Fibroblast of skin of scalp (primary cell): ENCODE measurements at places on chromosomes 2 and 18.
A peak's percentile ranks its signal among the peaks of the same experiment; 100 is the strongest.

- no peak for DNase-seq
Observed at GRCh38 chr2:118040891-118041290, 27.0 kb upstream of the CCDC93 start.

DNA sequence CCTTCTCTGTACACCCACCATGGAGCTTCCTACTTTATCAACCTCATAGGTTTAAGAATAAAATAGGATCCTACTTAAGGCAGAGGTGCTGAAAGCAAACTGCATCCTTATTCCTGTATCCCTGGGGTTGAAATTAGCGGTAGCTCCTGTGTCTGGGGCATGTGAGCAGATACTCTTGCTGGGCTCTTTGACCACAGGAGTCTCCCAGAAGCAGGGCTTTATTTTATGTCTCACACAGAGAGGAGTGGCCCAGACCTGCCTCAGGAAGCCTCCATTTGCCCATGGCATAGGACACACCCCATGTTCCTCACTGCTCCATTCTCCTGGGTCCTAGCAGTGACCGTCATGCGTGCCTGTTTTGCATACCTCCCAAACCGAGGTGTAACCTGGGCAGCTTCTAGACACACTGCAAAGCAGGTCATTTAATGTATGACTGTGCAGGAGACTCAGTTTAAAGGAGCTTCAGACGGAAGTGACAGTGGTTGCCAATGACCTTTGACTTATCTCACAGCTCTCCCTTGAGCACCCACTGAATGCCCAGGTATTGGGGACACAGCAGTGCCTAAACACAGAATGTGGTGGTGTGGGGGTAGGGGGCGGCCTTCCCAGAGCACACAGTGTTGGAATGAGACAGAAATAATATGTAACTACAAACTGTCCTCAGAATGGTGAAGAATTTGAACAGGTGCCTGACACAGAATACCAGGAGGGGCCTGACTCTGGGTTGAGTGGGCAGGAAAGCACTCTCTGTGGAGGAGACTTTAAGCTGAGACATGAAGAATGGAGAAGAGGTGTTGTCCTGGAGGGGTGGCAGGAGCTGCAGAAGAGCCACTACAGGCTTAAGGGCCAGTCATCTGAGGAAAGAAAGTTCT lies 3.7 kb downstream of the TMEM37 start:
- no peak for DNase-seq

DNA sequence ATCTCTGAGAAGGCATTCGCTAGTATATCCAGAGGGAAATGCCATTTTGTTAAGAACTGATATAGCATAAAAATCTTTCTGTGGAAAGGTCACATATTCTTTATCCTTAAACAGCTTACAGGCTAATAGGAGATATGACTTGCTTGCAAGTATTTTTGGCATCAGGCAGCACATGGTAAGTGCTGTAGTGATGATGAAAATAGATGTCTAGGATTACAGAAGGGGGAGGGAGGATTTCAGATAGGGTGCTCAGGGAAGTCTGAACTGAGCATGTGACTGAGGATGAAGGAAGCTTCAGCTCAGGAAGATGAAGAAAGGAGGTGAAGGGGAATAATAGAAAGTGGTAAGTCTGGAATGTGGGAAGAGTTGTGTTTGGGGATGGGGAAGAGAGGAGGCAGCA lies 158.5 kb upstream of the NOSTRIN start:
- no peak for DNase-seq

DNA sequence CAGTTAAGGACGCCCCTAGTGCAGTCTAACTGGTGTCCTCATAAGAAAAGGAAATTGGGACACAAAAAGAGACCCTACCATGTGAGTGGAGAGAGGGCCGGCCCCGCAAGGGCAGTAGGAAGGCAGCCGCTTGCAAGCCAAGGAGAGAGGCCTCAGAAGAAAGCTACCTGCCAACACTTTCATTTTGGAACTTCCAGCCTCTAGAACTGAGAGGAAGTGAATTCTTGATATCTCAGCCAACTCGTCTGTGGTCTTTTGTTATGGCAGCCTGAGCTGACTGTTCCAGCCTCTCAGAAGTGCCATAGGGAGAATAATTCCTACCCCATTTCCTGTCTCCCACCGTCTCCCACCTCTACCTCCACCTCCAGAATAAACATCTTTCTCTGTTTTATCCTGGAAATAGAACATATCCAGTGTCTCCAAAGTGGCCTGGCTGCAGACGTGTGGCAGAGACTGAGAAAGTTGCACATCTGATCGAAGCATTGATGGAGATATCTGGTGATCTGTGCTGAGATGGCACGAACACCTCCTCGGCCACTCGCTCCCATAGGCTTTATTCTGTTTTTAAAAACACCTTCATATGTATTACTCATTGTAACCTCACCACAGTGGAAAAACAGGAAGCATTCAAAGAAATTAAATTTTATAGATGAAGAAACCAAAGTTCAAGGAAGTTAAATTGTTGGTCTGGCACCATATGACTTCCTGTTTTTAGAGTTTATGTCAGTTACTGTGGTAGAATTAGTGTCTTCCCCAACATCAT lies 39.5 kb upstream of the MARCO start:
- no peak for DNase-seq

DNA sequence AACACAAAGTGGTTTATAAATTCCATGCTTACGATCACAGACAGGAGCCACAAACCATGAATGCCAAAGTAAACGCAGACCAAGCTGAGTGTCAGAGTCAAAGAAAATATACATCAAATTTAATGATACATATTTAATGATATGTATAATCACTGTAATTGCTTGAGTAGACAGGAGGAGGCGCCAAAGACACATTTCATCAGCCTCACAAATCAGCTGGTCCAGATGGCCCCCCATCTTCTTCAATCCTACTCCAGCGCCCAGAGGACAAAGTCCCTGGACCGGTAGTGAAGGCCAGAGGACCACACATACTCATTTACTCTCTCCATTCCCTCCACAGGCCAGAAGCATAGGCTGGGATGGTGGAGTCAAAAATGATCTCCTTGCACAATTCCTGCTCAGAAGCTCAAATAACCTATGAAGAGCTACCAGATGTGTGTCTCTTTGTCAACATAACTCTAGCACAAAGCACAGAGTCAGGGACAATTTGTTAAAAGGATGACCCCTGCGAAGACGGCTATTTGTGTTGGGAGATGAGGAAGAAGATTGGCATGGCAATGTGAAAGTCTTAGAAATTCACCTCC lies 149.3 kb upstream of the PGAP1 start:
- no peak for DNase-seq

DNA sequence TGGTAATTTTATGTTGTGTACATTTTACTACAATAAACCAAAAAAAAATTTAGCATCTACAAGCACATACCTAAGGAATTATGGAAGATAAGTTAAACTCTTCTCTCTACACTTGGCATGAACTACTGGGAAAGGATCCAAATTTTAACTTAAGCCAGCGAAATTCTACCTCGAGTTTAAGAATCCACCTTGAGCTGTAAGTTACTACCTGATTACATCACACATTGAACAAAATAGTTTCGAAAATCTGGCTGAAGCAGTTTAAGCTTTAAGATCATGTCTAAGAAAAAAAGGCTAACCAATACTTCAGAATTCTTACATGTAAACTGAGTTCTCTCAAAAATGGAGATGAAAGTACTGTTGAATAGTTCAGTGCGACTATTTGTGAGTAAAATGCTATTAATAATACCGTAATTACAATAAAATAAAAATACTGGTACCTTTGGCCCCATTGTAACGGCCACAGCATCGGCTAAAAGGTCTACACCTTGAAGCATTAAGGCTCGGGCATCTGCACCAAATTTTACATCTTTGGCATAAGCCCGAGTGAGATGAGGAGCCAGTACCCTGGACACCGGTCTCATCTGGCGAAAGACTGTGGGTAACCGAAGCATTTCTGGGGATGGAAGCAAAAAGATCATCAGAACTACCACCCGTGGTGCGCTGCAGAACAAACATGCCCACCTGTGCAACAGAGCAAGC lies 1.3 kb downstream of the HSPD1 start:
- DNase-seq: peak; percentile 5

DNA sequence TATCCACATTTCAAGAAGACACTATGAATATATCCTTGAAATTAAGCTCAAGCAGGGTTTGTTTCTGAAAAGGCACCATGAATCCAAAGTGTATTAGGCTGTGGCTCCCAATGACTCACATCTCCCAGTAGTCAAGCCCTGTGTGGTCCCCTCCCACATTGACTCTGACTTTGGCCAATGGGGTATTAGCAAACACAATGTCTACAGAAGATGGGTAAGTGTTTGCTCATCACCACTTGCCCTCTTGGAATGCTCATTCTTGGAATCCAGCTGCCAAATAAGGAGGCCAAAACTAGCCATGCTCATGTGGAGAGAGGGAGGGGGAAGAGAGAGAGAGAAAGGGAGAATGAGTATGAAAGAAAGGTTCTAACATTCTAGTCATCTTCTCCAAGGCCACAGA lies 490.0 kb downstream of the TXNL1 start:
- DNase-seq: peak; percentile 99

DNA sequence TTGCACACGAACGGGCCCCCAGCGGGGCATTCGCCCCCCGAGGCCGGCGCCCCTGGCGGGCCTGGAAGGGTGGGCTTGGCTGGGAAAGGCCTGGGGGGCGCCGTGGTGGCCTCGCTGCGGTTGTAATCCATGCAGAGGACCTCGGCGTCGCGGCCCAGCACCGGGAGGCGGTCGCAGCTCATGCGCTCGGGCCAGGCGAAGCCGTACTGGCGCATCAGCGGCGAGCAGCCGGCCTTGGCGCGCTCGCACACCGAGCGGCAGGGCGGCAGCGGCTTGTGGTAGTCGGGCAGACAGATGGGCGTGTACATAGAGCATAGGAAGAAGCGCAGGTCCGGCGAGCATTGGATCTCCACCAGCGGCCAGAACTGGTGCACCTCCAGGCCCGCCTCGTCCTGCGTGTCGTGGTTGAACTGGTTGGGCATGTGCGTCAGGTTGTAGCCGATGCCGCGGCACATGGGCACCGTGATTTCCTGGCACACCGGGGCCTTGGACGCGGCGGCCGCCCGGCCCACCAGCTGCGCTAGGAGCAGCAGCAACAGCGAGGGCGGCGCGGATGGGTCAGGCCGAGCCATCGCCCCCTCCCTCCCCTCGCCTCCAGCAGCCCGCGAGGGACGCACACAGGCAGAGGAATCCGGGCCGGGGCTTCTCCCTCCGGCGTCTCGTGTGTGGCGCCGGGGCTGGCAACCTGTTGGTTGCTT lies 1.4 kb downstream of the FZD5 start:
- no peak for DNase-seq

DNA sequence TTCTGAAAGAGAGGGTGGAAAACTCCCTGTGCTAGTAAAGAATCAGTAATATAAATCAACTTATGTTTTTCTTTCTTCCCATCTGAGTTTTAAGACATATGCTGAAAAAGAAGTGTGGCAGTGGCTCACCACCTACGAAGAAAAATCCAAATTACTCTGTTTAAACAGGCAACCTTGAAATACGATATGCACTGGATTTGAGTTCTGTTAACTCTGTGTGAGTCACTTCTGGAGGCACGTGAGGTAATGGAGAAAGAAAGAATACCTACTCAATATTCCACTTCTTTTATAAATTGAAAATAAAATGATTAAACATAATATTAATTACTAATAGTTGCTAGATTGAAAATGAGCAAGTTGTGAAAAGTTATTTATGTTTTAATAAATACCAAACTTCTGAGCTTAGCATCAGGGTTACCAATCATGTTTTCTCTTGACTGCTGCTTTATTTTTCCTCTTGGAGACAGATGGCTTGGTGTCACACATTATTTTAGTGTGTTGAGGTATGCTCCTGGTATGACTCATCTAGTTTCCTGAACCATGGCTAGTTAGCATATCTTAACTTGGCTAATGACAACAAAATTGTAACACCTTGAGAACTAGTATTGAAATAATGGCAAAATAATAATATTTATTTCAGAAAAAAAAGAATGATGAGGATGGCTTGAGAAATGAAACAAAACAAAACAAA lies 1705.5 kb upstream of the PIK3C3 start:
- no peak for DNase-seq

DNA sequence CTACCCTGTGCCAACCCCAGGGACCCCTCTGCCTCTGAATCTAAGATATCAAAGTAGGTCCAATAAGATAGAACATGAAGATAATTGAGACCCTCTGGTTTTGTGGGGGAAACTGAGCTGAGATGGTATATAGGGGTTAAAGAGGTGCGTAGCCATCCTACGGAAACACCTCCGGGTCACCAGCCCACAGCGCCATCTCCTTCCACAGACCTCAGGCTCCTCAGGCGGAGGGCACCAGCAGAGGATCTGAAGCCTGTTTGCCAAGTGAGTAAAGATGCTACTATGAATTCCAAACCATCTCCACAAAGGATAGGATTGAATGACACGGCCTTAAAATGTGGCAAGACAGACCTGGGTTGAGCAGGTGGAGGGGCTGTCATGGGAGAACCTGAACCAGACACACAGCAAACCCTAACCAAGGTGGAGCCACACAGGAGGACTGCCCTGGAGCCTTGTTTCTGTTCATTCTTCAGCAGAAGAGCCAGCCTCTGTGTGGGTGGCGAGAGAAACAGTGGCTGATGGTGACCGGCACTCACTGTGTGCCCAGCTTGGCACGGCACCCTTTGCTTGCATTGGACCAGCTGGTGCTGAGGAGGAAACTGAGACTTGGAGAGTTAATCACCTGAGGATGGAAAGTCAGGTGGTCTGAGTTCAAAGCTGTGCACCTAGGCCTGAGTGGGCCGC lies 10.2 kb downstream of the GBX2 start:
- DNase-seq: no peak

DNA sequence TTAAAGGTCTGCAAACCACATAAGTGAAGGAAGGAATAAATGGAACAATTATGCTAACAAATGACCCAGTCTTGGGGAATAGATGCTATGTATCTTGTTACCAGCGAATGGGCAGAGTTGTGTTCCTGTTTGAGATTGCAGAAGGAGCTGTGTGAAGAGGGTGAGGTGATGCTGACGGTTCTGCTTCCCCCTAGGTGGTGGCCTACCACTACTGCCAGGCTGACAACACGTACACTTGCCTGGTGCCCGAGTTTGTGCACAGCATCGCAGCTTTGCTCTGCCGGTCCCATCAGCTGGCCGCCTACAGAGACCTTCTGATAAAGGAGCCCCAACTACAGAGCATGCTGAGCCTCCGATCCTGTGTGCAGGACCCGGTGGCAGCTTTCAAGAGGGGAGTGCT lies 111.7 kb downstream of the WDSUB1 start:
- DNase-seq: no peak

GRCh38 chr2:145036421-145037011 lies 516.6 kb upstream of the ZEB2 start:
- DNase-seq: peak; percentile 60

DNA sequence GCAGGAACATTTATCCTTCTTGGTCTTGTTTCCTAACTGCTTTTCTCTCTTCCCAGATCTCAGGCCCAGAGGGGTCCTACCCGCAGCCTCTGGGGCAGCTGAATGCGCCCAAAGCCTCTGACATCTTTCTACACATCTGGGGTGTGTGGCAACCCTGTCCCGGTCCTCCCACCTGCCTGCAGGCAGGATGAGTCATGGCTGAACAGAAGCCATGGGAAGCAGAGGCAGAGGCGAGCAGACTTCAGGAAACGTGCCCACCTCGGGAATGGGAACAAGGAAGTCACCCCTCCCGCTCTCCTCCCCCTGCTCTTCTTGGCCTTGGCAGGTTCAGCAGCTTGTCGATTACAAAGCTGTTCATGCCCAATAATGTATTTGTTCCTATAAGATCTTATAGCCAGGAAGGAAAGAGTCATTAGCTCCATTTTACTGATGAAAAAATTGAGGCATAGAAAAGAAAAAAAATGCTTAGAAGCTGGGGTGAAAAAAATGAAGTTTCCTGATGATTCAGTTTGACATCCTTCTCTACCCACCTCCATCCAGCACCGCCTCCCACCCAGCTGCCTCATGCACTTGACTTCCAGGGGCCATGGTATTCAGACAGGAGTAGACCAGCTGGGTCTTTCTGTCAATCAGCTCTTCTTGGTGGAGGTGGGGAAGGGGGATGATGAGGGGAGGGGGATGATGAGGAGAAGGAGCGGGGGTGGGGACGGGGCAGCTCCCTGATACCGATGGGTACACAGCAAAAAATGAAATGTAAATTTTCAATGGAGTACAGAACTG lies 10.4 kb upstream of the KCNF1 start:
- no peak for DNase-seq
